ENCODE measurements at places on chromosomes 16 and 17.

DNA sequence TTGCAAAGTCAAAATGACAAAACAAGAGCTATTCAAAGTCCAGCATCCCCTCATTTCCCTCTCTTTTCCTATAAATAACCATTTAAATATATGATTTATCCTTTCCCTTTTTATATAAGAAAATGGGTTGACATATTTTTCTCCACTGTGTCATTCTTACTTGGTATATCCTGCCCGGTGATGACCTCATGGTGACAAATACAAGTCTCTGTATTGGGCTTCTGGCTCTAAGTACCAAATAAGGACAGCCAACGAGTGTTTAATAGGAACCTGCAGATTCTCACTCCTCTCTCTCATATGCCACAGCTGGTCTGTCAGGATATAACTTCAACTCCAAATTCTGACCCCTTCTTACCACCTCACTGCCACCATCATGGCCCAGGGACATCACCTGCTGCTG lies 25.5 kb upstream of the CBLN1 start:
- DNase-seq = no peak

GRCh38 chr16:88442727-88443576 lies 10.1 kb upstream of the ZFPM1 start:
- DNase-seq = peak; percentile 85

DNA sequence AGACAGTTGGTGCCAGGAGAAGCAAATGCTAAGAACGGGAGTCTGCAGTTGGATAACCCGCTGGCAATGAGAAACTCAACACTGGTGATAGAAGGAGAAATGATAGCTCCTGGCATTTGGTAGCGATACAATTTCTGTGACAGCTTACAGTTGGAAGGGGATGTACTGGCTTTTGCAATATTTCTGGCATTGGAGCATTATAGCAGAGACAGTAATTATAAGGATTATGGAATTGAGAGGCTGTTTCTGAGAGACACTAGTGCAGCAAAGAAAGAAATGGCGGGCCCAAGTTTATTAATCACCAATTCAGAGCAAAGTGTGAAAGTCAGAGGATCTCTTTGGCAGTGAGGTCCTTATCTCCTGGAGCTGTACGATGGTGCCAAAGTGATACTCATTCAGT lies 16.1 kb upstream of the SDK2 start:
- DNase-seq = no peak

DNA sequence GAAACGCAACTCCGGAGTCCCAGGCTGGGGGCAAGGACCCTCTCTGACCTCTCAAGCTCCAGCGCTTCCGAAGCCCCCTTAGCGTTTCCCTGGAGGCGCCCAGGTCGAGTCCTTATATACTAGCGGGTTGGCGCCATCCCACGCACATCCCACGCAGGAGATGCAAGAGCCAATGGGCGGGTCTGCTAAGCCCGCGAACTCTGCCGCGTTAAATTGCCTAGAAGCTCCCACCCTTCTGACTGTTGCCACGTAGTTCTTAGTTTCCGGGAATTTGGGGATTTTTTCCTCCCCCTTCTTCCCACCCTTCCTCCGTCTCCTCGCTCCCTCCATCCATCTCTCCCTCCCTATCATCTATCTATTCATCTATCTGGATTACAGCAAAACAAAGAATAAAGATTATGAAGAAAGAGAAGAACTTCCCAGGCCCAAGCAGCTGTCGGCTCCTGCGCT lies at the start of gene SLFN11:
Gene SLFN11, minus strand, starts transcription at position 88 of the 450 bp plus-strand sequence. CDS start 9,814 bp downstream, outside the sequence.
- DNase-seq = peak; percentile 90

- no peak for DNase-seq
Measured at GRCh38 chr16:67163164-67163998, 1.2 kb upstream of the HSF4 start.

DNA sequence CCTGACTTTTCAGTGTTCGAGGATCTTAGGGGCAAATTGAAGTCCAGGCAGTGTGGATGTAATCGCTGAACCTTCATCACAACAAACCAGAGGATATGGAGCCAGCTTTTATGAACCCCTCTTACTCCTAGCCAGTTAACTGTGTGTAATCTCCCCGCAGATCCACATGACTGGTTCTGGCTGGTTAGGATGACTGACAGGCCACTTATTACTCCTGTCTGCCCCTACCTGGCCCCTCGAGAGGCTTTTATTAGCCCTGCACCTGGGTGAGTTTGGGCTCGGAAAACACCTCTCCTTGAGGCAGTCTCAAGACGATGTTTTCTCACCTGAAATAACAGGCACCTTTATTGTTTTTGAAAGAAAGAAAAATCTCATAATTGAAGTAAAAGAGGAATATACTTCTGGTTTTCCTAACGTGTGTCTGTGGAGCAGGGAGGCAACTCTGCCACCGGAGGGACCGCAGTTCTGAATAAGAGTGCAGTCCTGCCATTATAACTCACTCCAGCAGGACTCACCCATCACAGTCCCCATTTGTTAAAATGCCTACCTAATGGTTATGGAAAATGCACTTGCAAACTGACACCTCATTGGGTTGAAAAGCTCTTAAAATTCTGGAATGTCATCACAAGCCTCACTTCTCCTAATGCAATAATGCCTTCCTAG lies 291.9 kb upstream of the N4BP1 start:
- no peak for DNase-seq

DNA sequence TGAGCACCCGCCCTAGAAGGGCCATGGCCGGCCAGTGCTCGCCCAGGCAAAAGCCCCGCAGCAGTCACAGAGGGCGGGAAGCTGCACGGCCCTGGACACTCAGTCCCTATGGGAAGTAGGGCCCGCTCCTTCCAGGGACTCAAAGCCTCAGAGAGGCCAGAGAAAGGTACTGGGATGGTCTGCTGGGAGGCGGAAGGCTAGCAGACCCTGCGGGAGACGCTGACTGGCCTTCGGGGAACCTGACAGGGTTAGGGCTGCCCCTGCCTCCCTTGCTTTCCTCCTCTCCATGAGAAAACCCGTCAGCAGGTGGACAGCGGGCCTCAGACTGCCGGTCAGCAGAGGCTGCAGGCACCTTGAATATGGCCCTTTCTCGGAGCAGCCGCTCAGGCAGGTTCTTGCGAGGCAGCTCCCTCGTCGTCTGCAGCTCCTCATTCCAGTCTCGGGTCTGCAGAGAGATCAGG lies 11.5 kb downstream of the CLUH start:
- no peak for DNase-seq

GRCh38 chr17:8162233-8162996 lies at the start of gene VAMP2:
TSS of gene VAMP2 (minus strand) at chr17:8162948. CDS start at chr17:8162879, 69 bp downstream.
- peak; percentile 83 for DNase-seq

GRCh38 chr16:81669473-81670350 lies 109.4 kb upstream of the PLCG2 start:
- DNase-seq = no peak

DNA sequence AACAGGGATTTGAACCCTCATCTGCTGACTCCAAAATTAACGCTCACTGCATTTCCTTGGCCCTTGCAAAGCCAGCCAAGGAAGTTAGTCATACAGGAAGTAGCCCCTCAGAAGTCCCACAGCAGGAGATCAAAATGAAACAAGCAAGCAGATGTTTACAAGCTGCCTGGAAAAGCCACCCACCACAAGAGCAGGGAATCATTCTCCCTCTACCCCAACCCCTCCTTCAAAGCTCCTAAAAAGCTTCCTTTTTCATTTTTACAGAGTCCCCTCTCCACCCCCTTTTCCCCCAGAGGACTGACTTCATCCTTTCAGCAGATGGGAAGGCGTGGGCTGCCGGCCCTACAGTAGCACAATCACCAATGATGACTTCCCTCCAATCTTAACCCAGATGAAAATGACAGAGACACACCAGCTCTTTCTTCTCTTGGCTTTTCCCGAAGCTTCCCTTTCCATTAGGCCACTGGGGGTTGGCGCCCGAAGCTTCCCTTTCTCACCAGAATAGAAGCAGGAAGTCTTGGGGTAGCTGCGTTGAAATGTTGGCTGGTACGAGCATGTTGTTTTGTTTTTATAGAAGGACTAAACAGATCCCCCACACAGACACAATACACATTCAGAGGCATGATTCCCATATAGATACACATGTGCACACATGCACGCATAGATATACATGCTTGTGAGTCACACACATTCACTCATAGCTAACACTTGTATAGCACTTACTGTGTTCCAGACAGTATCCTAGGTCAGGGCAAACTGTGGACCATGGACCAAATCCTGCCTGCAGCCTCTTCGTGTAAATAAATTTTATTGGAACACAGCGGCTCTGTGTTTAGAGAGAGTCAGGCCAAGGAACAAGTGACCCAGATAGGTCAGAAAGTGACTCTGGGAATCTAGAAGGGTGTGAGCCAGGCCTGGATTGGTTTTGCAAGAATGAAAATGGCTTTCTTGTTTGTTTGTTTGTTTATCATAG lies 17.4 kb downstream of the ITPRIPL2 start:
- DNase-seq = no peak

- DNase-seq = no peak
Measured at GRCh38 chr17:21362331-21362931, 13.7 kb upstream of the KCNJ12 start.

DNA sequence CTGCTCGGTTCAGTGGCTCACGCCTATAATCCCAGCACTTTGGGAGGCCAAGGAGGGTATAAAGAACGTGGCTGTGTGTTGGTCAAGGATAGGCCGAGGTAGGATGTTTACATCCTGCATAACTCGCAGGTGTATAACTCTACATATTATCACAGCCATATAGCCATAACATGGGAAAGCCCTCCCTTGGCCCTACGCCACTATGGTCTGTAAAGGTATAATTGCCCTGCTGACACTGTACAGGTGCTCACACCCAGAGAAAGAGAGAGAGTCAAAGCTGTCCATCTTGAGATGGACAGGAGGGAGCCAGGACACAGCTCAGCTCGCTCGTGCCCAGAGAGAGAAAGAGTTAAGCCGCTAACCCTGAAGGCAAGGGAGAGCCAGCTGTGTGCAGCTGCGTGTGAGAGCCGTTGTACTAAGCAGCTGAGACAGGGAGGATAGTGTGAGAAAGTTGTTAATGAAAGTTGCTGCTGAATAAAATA lies 30.4 kb upstream of the DHX8 start:
- no peak for DNase-seq

DNA sequence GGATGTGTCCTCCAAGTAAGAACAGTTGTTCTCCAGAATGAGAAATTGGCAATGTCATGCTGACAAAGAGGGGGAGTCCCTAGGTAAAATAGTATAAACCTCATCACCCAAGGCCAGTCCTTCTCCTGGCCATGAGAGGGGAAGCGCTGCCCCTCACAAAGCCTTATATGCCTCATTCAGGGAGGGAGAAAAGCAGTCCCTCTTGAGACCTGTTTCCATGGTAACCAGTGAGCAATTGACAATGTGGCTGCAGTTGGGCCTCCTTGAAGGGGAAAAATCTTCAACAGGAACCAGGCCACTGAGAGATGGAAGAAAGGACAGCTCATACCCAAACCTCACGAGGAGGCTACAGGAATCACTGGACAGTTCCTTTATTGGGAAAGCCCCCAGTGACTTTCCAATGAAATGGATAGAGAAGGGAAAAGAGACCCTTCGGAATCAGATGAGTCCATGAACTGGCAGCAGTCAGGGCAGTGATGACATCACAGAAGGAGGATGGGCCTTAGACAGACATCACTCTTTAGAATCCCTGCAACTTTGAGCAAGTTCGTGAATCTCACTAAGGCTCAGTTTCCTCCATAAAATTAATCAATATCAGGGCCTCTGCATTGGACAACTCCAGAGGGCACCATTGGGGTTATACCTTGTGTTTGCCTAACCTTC lies 275.7 kb downstream of the TOX3 start:
- no peak for DNase-seq

DNA sequence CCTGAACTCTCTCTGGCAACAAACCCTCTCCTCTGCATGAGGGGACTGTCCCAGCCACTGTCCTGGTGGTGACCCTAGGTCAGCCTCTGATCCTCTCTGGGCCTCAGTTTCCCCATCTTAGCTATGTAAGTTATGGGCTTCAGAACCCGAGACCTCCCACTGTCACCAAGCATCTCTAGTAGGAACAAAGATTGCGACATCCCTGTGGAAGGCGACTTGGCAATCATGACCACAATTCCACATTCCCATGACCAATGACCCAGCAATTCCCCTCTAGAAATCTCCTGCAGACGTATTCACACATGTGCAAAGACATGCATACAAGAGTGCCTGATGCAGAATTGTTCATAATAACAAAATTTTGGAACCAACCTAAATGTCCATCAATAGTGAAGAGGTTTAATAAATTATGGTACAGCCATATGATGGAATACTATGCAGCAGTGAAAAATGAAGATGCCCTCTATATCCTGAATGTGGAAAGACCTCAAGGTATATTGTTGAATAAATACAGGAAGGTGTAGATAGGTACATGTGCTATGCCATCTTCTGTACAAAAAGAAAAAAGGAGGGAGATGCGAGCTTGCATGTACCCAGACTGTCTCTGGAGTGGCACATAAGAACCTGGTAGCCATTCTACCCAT lies 21.2 kb downstream of the CNGB1 start:
- DNase-seq = no peak

GRCh38 chr17:64574646-64575045 lies 67.9 kb downstream of the CEP95 start:
- no peak for DNase-seq

- no peak for DNase-seq
Measured at GRCh38 chr16:4700997-4701743, 7.8 kb downstream of the NUDT16L1 start.
